ENCODE measurements at places on chromosomes 5 and 9.

DNA sequence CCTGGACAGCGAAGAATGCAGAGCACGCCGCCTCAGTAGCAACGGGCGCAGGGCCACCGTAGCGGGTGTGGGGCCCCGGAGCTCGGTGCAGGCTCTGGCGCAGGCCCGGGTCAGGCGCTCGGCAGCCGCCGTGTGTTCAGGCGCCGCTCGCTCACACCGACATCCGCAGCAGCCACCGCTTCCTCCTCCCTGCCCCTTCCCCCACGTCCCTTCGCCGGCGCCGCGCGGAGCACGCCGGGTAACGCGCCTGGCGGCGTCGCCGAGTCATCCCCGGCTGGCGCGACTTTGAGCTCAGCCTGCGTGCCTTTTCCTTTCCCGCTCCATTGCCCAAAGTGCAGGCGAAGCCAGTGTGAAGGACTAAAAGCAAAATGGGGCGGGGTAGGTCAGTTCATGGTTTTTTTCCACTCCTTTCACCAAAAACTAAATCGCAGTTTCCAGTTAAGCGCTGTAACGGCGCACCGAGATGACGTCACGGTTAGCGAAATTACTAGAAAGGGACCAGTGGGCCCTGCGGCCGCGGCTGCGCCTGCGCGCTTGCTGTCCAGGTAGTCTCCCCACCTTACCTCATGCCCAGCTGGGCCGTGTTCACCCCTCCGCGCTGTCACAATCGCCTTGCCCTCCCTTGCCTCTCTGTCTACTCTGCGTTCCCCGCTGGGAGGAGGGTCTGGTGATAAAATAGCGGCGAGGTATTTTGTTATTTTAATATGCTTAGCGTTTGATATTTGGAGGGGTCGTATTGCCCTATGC is at the start of gene UBQLN1:
UBQLN1 (minus strand) TSS at position 191 of the 747 bp plus-strand sequence. CDS start 279 bp downstream, outside the sequence.
- peak; percentile 85 for DNase-seq

DNA sequence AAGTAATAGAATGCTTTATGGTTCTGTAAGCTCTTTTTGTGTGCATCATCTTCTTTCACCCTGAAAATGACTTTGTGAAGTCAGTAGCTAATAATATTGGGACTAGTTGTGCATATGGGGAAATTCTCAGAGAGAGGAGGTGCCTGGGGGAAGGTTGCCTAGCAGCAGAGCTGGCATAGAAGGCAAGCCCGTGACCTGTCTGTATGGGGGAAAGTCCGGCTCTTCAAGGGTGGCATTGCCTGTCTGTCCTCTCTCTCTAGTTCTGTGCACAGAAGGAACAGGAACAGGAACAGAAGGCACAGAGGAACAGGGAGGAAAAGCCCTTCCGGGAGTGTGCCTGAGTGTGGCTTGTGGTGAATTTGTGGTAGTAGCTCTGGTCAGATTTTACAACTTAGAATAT is 33.1 kb downstream of the SH3GL2 start:
- DNase-seq: no peak

GRCh38 chr9:92196909-92197308 is 81.7 kb upstream of the SPTLC1 start:
- no peak for DNase-seq

DNA sequence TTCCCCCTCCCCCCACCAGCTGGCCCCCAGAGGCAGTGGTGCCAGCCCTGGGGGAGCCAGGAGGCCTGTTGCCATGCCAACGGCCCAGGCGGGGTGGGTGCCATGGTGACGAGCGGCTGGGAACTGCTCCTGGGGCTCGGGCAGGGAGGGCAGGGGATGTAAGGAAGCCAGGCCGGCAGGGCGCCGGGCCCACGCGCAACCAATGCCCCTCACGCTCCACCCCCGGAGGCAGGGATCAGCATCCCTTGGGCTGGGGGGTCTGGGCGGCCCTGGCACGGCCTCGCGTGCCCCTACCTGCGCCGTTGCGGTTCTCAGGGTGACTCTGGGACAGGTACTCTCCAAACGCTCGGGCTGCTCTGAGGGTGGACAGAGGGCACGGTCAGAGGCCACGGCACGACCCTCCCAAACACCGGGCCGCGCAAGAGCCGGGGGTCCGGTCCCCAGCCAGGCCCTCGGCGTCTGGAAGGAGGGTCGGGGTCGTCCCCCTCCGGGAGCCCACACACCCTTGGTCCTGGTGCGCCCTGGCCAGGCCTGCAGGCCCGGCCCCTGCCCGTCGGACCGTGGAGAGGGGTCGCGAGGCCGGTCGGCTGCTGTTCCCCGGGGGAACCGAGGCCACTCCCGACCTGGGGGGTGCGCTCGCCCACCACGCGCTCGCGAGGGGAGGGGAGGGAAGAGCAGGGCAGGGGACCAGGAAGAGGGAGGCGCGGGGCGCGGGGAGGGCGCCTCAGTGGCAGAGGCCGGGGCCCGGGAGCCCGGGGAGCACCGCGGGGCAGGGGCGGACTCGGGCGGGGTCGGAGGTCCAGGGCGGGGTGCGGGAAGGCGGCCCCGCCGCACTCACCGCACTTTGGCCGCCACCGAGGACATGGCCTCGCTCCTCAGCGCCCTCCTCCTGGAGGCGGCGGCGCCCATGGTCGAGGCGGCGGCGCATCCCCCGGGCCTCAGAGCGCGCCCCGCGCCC is 661 bp downstream of the NSMF start:
- peak; percentile 44 for DNase-seq

DNA sequence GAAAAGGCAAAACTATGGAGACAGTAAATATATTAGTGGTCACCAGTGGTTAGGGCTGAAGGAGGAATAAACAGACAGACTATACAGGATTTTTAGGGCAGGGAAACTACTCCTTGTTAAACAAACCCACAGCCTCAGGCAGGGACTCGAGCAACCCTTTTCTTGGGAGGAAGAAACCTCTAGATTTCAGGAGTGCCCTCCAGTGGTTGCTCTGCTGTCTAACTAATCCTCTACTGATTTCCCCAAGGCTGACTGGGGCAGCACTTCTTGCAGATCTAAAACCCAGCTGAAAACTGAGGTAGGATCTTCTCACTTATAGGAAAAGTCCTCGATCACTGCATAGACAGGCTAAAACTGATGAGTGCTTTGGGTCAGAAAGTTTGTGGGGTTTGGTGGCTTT is 176.8 kb downstream of the ISOC1 start:
- no peak for DNase-seq

DNA sequence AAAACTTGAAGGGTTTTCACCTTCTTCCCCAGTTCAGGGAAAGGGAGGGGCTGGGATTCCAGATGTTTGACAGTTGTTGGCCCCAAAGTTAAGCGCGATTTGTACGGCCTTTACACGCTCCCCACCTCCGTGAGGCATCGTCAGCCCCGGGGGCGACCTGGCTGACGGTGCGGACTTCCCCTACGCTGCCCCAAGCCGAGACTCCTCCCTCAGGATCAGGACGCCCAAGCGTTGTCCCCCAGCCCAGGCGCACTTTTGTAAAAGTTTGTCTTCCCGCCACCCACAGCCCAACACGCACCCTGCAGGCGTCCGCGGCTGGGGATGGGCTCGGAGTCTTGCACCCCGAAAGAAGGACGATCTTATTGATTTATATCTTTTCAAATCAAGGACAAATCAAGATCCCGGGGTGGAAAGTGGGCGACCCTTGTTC is 713 bp downstream of the MOB3B start:
- peak; percentile 44 for DNase-seq

GRCh38 chr5:64865662-64866061 is 96.9 kb downstream of the CWC27 start:
- no peak for DNase-seq

DNA sequence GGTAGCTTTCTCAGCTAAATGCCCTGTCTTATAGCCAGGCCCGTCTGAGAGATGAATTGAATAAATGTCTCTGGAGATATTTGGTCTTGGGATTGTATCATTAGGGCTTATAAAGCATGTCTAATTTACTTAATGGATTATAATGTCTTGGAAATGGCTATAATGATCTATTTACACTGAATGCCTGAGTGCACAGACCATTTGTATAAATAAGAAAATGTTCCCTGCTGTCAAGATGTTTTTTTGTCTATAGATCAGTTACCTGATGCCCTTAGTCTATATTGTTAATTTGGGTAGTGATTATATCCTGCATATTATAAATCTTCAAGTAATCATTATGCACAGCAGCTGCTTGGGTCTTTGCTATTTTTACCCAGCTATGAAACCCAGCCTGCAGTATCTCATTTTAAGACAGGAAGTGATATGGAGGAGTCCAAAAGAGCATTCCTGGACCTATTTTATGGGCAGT is 112.9 kb upstream of the ACTBL2 start:
- DNase-seq: no peak

DNA sequence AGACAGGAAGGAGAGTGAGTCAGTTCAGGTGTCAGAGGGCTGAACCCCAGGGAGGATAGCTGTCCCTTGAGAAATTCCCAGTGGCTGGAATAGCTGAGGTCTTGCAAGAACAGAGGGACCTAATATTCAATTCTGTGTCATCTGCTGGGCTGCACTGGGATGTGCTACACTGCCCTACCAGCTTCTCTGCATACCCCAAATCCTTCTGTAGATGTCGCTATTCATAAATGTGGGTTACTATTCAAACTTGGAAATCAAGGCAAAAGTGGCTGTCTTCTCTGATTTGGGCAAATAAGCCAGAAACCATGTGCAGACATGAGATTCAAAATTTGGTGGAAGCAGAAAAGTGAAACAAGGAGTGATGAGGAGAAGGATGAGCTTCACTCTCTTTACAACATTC is 16.3 kb downstream of the TNFSF8 start:
- no peak for DNase-seq

GRCh38 chr5:114118511-114118910 is 243.4 kb upstream of the KCNN2 start:
- no peak for DNase-seq

GRCh38 chr5:174106997-174107655 is 61.6 kb downstream of the NSG2 start:
- DNase-seq: no peak

DNA sequence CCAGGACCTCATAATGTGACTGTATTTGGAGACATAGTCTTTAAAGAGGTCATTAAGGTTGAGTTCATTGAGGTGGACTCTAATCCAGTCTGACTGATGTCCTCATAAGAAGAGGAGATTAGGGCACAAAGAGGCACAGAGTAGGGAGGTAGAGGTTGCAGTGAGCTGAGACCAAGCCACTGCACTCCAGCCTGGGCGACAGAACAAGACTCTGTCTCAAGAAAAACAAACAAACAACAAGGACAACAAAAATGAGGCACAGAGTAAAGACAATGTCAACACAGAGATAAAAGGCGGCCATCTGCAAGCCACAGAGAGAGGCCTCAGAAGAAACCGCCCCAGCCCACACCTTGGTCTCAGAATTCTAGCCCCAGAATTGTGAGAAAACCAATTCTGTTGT is 17.0 kb upstream of the TDRD7 start:
- no peak for DNase-seq

- DNase-seq: no peak
Measured at GRCh38 chr5:92548346-92548745, 1032.7 kb downstream of the NR2F1-AS1 start.

- DNase-seq: no peak
Measured at GRCh38 chr9:125464591-125465385, 203.2 kb downstream of the GAPVD1 start.

DNA sequence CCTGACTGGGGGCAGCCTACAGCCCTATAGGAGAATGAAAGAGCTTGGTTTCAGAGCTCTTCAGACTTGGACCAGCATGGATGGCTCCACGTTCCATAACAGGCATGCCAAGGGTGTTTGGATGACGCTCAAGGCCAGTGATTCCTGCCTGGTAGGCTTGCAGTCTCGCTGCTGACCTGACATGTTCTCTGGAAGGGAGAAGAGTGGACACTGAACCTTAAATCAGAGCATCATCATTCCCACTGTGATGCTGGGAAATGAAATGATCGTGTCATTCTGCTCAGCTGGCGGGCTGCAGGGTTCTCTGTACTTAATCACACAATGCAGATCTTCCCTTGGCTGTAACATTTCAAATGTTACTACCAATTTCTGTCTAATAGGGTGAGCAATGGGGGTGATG is 57.0 kb downstream of the CFAP90 start:
- DNase-seq: no peak

DNA sequence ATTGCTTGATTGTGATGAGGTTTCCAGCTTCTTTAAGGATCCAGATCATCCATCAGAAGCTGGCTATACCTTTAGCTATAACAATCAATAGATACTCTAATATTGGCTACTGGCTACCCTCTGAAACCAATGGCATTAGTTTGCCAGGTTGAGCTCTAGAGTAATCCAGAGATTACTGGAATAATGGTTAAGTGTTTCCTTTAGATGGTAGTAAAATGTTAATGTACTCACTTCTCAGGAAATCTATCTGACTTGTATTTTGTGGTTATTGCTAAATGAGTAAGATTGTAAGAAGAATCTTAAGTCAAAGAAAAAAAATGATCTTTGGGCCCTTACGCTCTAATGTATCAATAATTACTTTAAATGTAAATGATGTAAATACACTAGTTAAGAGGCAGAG is 57.6 kb upstream of the OTP start:
- no peak for DNase-seq

DNA sequence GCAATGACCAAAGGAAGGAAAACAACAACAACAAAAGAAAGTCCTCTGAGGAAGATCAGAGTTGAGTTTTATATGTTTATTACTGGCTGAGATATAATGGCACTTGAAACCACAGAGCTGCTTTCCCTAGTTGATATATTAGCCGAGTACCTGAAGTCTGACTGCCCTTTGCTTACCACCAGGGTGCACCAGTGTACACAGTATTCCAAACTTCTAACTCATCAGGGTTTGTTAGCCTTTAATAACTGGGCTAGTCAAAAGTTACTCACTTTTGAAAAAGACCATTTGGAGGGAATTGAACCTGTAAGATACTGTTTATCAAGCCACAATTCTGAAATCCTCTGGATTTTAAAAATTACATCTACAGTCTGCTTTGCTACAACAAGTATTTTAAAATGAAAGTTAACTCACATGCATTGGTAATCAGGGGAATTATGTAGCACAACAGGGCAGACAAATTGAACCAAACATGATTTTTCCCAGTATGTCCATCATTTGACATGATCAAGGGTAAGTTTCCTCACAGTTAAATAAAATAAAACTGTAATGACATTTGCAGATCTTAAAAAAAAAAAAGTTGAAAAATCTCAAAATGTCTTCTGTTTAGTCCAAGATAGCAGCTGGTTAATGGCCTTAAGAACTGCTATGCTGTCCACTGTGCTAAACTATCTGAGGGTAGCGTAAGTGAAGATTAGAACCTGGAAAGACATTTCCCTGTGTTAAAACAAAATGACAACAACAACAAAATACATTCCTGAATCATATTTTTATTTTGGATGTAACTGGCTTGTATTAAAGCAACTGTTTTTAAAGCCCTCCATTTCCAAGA is 57.3 kb upstream of the C6 start:
- no peak for DNase-seq

GRCh38 chr9:26561928-26562327 is 330.7 kb downstream of the CAAP1 start:
- DNase-seq: no peak

GRCh38 chr9:96376891-96377874 is 6.3 kb downstream of the SLC35D2 start:
- no peak for DNase-seq

GRCh38 chr5:93583768-93584595 is 960 bp downstream of the NR2F1 start:
- DNase-seq: no peak

DNA sequence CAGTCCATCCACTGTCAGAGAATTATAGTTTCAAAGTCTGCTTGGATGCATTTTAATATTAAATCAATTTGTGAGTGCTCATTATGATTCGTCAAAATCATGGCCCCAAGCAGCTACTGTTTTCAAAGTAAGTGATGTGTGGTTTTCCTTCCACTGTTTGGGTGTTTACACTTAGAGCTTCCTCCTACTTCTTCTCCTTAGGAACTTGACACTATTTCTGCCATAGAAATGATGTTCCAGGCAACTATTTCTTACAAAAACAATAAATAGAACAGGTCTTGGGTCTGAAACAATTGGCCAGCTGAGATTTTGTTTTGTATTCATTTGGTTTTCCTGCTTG is 132.8 kb upstream of the RAI14 start:
- no peak for DNase-seq

GRCh38 chr5:112779531-112779930 is 41.8 kb downstream of the APC start:
- DNase-seq: no peak
